ENCODE measurements at places on chromosomes 16 and 17. TPM values are rescaled to one million over a fixed set of nuclear protein-coding genes. Genes with fewer than 3 reads are reported as not detected.

SSTR5 gene
- total RNA-seq = not detected

TP53TG3C gene
- total RNA-seq = not detected

OTOA gene
- 0.09 TPM for total RNA-seq

JMJD6 gene
- total RNA-seq = 66.8 TPM

ACE gene
- total RNA-seq = 4.6 TPM

TPSG1 gene
- not detected for total RNA-seq

TOB1 gene
- 34.5 TPM for total RNA-seq

MRPL45 gene
- total RNA-seq = 74.5 TPM

NPIPA8 gene
- 12.5 TPM for total RNA-seq

CACNG5 gene
- not detected for total RNA-seq

C16orf74 gene
- total RNA-seq = 1.1 TPM

ALOX15 gene
- total RNA-seq = not detected

GAST gene
- not detected for total RNA-seq

GPR179 gene
- 0.09 TPM for total RNA-seq

NEUROD2 gene
- not detected for total RNA-seq

KRT40 gene
- total RNA-seq = not detected

SULT1A1 gene
- 7.4 TPM for total RNA-seq

CEMP1 gene
- 0.16 TPM for total RNA-seq

HBA1 gene
- not detected for total RNA-seq

FOXC2 gene
- total RNA-seq = not detected

NDUFAB1 gene
- total RNA-seq = 163 TPM

ZSCAN10 gene
- 0.15 TPM for total RNA-seq

MRPS23 gene
- 88.5 TPM for total RNA-seq
